NCI-H460 (cell line): ENCODE measurements at places on chromosomes 11 and 22. TPM values are rescaled to one million over a fixed set of nuclear protein-coding genes. Genes with fewer than 3 reads are reported as not detected.

Gene FZD4
- 22.9 and 27.3 TPM in 2 replicates for total RNA-seq

Gene MRPL48
- total RNA-seq, result 49.7 and 53.5 TPM in 2 replicates

Gene MIAT
- 0.66 and 0.82 TPM in 2 replicates for total RNA-seq

Gene C11orf87
- total RNA-seq, result not detected in 2 replicates

Gene SIAE
- 17.4 and 19.0 TPM in 2 replicates for total RNA-seq

Gene MS4A12
- total RNA-seq, result not detected in 2 replicates

Gene TMEM151A
- total RNA-seq, result 0.32 and 0.40 TPM in 2 replicates

Gene OR8G5
- not detected in 2 replicates for total RNA-seq

Gene FOLR3
- total RNA-seq, result not detected in 2 replicates

Gene SYNGR1
- 3.1 and 7.0 TPM in 2 replicates for total RNA-seq

Gene TSPAN32
- total RNA-seq, result not detected in 2 replicates

Gene CLMP
- total RNA-seq, result 9.4 and 10.5 TPM in 2 replicates

Gene MUC5AC
- under 0.01 TPM in 1 of 2 replicates, not detected in the other for total RNA-seq

Gene ELFN2
- total RNA-seq, result 0.02 TPM in 1 of 2 replicates, not detected in the other

Gene LRRC74B
- total RNA-seq, result not detected in 2 replicates

Gene DNAJB7
- total RNA-seq, result not detected in 2 replicates

Gene OR2AT4
- not detected in 2 replicates for total RNA-seq

Gene PEX16
- total RNA-seq, result 17.0 and 20.8 TPM in 2 replicates

Gene OR51B4
- total RNA-seq, result not detected in 2 replicates

Gene RTL10
- 12.7 and 13.0 TPM in 2 replicates for total RNA-seq

Gene MMP1
- total RNA-seq, result 23.3 and 25.2 TPM in 2 replicates

Gene IRAG1
- total RNA-seq, result not detected in 2 replicates
